ENCODE measurements at places on chromosomes 2 and 18.

DNA sequence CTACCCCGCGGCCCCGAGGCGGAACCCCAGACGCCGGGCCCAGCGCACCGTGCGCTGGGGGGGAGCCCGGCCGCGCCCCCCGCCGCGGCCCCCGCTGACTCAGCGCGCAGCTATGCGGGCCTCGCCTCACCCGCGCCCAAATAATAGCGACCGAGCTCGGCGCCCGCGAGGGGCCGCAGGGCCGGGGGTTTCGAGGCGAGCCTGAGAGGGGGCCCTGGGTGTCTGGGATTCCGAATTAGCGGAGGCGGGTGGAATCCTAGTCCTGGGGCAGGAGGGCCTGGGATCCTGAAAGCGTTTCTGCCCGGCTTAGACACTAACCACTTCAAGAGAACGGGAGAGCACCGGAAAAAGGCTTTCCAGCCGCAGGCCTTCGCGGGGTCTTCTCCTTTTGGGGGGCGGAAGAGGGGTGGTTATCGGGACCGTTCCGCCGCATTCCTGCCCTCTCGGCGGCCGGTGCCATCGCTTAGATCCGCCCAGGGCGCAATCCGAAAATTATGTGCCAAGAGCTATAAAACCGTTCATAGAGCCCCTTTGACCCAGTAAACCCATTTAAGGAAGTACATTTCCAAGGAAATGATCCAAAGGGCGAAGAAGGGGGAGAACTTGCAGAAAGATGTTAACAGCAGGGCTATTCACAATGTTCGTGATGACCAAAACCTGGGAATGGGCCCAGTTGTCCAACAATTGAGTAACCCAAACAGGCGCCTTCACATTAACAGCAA, 681 bp upstream of the ROCK2 start:
- DNase-seq = peak; percentile 80

DNA sequence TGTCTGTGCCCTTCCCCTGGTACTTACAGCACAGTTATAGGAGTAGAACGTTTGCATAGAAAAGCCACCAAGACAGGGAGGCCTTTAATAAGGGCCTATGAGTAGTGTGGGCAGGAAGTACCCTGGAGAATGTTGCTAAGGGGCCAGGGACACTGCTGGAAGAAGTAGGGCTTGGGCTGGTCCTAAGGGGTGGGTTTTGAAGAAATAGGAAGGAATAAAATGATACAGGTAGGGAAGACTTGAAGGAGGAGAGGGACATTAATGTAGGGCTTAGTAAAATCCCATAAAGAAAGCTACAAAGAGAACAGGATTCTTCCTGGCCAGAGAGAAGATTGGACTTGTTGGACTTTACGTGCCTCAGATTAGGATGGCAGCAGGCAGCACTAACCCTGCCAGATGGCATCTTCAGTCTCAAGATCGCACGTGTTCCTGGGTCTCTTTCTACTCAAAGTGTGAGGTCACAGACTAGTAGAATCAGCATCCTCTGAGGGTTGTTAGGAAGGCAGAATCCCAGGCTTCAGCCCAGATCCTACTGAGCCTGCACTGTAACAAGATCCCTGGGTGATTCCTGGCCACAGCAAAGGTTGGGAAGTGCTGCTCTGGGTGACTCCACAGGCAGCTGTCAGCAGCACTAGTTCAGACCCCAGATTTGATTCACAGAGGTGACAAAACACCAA, 39.2 kb downstream of the EPAS1 start:
- DNase-seq = peak; percentile 62

DNA sequence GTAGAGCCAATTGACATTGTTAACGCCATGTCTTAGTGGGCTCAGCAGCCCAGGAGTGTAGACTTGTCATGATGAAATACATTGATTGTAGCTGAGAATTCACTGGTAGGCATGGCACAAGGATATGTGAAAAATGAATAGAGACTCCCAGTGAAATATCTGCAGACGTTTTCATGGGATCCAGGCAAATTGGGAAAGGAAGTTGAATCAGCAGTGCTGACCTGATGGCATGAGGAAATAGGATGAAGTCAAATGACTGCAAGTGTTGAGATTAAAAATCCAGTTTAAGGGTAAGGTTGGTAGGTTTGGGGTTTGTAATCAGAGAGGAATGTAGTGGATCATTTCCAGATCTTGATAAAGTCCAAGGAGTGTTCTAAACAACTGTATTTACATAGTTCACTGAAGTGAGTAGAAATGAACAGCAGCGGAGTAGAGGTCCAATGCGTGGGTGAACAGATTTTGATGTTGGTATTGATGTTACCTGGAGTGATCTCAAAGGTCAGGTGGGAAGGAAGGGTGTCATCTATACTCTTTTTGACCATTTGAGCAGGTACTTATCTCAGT, 24.6 kb downstream of the INSIG2 start:
- DNase-seq = peak; percentile 84

DNA sequence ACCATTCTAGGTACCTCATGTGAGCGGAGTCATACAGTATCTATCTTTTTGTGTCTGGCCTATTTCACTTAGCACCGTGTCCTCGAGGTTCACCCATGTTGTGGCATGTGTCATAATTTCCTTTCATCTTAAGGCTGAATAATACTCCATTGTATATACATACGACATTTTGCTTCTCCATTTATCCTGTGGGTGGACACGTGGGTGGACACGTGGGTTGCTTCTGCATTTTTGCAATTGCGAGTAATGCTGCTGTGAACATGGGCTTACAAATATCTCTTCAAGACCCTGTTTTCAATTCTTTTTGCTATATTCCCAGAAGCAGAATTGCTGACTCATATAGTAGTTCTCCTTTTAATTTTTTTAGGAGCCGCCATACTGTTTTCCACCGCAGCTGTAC, 243.6 kb upstream of the EPAS1 start:
- DNase-seq = no peak

DNA sequence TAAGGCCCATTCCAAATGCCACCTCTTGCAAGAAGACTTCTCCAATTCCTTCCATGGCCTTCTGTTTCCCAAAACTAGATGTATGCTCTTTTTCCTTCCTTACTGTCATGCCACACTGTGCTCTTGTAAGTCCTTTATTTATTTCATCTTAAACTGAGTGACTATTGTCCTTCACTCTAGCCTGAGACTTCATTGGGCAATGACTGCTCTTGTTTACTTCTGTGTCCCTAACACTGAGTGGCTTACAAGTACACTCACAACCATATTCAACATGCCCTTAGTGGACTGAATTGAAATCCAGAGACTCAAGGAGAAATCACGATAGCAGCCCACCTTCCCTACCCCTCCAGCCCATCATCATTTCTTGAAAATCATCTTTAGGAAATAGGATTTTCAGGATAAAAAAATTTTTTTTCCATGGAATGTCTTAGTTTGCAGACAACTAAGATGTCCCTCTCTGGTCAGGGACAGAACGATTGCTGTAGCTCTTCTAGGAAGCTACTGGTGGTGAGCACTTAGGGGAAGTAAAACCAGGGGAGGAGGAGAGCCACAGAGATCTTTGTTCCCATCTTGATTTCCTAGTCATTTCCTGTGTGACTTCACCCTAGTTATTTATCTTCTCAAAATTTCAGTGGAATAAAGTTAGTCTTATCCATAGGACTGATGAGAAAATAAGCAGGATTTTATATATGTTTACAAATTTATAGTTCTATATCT, 80.7 kb downstream of the CYRIA start:
- DNase-seq = no peak

- no peak for DNase-seq
Observed at GRCh38 chr18:59560556-59560955, 136.7 kb downstream of the CCBE1 start.

- DNase-seq = no peak
Observed at GRCh38 chr18:34493566-34494358, 216.3 kb upstream of the DTNA start.

DNA sequence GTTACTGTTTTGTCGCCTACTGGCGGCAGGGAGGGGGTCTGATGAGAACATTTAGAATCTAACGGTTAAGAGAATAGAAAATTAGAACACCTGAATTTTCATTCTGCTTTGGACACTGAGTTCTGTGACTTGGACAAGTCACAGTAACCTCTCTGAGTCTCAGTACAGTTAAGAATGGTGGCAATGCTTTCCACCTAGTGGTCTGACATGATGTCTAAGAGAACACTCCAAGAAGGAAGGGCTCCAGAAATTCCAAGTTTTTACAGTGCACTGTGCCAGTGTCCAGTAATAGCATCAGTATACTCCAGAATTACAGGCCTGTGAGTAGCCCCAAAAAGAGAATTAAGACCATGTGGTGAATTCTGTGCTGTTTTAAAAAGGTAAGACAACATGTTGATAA, 174.1 kb upstream of the ZFP36L2 start:
- DNase-seq = no peak

DNA sequence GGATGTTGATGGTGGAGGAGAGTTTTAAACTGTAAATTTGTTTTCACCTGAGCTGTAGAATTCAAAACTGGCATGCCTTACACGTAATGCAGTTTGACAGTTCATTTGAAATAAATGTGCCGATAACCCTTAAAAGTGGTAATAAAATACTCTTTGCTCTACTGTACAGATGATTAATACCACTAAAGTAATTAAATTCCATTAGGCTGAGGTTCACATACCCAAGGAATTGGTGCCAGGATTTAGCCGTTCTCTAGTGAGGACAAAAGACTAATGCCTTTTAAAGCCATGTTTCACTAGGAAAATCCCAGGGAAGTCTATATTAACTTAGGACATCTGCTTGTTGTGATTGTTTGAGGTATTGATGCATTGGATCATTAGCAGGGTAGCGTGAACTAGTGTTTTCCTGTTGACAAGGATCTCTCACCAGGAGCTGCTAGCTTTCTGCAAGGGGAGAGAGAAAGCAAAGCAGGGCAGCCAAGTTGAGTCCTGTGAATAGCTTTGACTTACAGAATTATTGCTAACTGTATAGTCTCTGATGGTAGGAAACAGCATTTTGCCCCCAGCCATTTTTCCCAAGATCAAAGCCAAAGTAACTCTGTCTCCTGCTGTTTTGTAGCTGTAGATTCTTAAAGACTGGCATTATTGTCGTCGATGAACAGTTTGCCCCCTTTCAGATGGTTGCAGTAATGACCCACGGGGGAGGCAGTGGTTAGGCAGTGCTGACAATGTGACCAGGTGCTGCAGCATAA, 280.9 kb upstream of the FANCL start:
- DNase-seq = peak; percentile 50

DNA sequence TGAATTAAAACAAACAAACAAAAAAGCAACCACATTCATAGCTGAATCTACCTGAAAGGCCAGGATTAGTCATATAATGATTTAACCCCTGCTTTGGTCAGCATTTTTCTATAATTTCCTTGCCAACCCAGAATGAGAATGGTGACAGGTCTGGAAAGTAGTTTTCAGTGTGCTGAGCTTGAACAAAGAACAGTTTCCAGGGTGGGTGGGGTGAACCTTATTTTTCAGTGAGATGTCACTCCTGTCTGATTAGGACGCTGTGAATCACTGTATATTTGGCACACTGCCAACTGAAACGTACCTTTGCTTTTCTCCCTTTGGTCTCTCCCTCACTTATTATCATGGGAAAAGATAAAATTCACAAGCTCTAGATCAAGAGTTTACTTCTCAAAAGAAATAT, 35.0 kb upstream of the DSC1 start:
- DNase-seq = no peak

DNA sequence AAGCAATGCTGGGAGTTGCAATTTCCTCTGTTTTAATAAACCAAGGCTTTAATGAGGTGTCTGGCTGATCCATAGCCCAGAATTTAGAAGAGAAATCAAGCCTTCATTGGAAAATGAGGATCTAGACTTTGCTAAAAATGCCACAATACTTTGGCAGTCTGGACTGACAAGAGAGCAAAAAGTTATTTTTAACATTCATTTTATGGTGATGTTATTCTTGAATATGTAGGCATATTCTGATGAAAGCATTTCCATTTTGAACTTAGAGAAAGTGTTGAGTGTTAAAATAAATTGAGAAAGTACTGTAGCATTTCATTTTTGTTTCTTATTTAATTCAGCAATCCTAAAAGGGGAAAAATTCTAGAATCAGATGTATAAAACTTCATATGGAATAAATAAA, 151.8 kb upstream of the HNMT start:
- DNase-seq = no peak

- DNase-seq = no peak
Observed at GRCh38 chr2:9736021-9736420, 105.2 kb upstream of the YWHAQ start.

- no peak for DNase-seq
Observed at GRCh38 chr18:7415081-7415894, 151.8 kb upstream of the PTPRM start.

- DNase-seq = peak; percentile 97
Observed at GRCh38 chr2:217934321-217935131, 68.3 kb downstream of the TNS1 start.

- DNase-seq = no peak
Observed at GRCh38 chr18:55244546-55244945, 285.3 kb upstream of the CCDC68 start.

- DNase-seq = no peak
Observed at GRCh38 chr2:39225567-39225966, 18.2 kb downstream of the CDKL4 start.

GRCh38 chr2:79511320-79511951, 1.4 kb upstream of the CTNNA2 start:
- peak; percentile 37 for DNase-seq

DNA sequence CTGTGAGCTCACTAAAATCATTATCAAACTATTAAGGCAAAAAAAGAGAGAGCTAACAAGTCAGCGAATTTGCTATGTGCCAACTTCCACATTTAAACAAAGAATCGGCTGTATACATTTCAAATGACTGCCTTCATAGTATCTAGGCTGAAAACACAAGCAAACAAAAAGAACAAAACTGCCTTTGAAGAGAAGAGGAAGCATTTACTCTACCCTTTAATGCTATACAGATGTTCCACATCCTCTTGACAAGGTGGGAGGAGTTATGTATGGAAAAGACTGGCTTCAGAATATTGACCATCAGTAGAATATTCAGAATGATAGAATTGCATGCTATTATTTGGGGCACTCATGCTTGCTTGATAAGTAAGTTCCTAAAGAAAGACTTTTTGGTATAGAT, 741.7 kb downstream of the PLCL1 start:
- no peak for DNase-seq

- peak; percentile 23 for DNase-seq
Observed at GRCh38 chr2:165803123-165803760, 9.2 kb upstream of the GALNT3 start.

GRCh38 chr2:71173096-71173495, 42.7 kb downstream of the MPHOSPH10 start:
- DNase-seq = no peak

DNA sequence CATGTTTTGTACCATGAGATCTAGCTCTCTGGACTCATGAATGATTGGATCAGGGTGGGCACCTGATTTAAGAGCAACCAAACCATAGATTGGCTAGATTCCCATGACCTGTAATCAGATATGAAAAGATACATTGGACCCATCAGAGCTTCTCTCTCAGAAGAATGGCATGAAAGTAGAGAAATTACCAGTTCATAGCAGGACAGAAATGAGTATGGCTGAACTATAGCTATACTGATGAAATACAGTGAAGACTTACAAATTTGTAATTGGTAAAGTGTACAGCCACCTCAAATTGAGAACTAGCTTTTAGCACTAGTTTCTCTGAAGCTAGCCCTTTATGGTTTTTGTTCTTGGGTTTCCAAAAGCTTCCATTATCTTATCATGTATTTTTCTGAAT, 19.0 kb upstream of the EML4 start:
- DNase-seq = no peak
